SW 1271 (cell line): ENCODE measurements at places on chromosomes 12 and 14.

DNA sequence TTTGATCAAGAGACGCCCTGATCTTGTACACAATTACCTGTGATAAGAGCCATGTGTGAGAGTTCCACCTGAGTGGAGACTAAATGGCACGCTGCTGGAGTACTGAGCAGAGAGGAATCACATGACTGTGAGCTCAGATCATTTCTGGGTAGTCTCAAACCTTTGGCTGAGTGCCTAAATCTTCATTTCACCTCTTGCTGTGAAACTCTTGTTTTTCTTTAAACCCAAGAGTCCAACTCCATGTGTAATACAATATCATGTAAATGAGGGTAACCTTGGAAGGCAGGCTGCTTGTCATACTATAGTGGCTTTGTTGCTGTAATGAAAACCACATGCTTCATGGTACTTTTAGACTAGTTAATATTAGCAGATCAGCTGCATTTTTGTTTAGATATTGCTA, 156.9 kb downstream of the CAND1 start:
- DNase-seq = no peak

DNA sequence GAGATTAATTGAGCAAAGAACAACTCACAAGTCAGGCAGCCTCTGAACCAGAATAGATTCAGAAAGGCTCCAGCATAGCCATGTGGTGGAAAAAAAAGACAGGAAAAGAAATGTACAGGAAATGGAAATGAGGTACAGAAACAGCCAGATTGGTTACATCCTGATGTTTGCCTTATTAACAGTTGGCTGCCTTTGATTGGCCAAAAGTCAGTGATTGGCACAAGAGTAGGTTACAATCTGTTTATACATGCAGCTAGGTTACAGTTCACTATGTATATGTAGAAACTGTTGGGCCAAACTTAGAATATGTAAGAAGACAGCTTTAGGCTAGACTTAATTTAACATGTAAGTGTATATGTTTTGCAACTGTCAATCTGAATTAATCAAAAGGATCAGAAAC, 118.9 kb downstream of the UNC79 start:
- no peak for DNase-seq

DNA sequence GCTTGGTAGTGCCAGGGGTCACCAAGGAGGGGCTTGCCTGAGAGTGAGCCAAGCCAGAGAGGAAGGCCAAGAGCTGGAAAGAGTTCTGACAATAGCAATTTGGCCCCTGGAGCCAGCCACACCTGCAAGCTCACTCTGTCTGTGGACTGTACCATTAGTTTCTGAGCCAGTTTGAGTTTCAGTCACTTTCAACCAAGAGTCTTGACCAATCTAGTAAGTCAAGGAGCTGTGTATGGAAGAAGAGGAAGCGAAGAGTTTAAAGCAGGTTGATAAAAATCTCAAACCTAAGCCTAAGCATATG, 38.5 kb downstream of the NT5DC3 start:
- no peak for DNase-seq

DNA sequence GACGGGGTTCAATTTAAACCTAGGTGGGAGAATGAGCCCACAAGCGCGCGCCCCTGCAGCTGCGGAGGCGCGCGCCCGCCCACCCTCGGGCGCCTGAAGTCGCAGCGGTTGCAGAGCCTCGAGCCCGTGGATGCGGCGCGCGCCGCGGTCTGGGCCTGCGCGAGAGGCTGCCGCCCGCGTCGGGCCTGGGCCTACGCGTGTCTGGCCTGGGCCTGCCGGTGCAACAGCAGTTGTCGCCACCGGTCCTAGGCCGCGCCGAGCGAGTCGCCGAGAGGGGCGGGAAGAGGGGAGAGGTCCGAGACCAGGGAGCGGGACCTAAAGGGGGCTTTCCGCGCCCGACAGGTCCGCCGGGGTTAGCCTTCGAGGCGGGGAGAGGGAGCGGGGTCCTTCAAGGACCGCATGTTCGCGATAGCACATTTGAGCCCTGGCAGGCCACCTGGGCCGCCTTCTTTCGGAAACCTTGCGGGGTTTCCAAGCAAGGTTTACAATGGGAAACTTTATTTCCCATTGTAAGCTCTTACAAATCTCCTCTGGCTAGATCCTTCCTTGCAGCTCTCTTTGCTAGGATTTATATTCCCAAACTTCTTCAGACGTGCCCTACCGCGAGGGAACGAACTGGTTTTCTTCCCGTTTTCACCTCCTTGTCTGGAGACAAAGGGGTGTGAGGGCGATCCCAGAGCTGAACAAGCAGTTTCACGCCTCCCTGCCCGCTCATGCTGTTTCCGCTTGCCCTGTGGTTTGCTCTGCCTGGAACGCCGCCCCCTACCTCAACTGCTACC, 6.8 kb downstream of the SIX6 start:
- no peak for DNase-seq

DNA sequence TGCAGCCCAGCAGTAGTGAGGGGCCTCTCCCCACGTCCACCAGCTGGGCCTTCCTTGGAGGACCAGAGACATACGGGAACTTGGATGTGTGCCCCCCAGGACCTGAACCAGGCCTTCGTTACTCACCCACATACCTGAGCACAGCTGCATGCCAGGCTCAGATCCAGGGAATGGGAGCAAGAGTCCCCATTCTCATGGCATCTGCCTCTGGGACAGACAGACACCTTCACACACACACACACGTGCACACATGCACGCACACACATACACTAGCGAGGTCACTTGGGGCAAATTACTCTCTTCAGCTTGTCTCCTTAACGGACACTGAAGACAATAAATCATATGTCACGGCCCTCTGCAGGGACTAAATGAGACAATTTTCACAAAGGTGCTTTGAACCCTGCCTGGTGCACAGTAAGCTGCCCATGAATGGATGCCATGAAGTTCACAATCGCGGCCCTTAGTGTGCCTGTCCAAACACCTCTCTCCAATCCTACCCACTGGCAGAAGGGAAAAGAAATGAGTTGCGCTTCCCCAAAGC, 5.7 kb downstream of the SCARB1 start:
- no peak for DNase-seq
